ENCODE measurements at places on chromosomes 1 and 21. TPM values are rescaled to one million over a fixed set of nuclear protein-coding genes. Genes with fewer than 3 reads are reported as not detected.

NEGR1 gene
- total RNA-seq = 16.6 TPM

- H3K27me3 ChIP-seq = peaks cover 9% of the 10 kb centered on the region
- no peak overlapping the region for H3K4me3 ChIP-seq
- H3K4me1 ChIP-seq = peaks cover 15% of the 10 kb centered on the region
- no peak overlapping the region for H3K27ac ChIP-seq
- no peaks in the 10 kb centered on the region for H3K36me3 ChIP-seq
Measured at GRCh38 chr1:917466-918091, 6.1 kb upstream of the SAMD11 start.

GPR25 gene
- total RNA-seq = not detected

TCHH gene
- total RNA-seq = not detected

DNA sequence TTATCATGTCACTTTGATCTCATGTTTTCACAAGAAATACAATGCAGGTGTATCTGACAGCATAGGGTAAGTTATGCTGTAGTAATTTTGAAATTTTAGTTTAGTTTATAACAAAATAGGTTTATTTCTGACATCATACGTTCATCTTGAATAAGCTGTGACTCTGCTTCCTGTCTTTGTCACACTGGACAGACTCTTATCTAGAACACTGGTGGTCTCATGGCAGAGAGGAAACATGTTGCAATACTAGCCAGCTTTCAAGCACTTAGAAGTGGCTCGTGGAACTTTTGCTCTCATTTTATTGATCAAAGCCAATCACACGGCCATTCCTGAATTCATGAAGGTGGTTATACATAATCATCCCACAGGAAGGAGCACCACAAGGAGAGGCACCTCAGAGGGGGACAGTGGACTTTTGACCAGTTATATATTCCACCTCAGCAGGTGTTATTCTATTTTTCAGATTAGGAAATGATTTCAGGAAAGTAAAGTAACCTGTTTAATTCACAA lies 46.5 kb downstream of the CYP2J2 start:
- DNase-seq = no peak
- H3K4me3 ChIP-seq = no peak overlapping the region
- no peaks in the 10 kb centered on the region for H3K27me3 ChIP-seq
- no peaks in the 10 kb centered on the region for H3K36me3 ChIP-seq
- no peak overlapping the region for H3K27ac ChIP-seq
- H3K4me1 ChIP-seq = no peaks in the 10 kb centered on the region

DNA sequence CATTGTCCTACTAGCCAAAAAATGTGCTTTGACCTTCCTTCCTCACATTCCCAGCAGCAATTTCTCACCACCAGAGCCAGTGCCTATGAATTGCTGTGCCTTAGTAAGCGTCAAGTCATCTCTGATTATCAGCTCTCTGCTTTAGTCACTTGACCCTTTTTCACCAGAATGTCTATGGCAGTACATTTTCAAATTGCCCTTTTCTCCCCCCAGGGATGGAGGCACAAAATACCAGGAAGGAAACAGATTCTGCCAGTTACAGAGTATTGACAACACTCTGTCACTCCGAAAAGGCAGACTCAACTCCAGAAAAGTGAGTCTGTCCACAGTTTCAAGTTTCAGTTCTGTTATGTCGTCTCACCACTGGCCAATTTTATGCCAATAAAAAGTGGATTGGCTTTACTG lies 167.4 kb downstream of the TNFSF18 start:
- H3K27ac ChIP-seq = no peak overlapping the region
- no peaks in the 10 kb centered on the region for H3K36me3 ChIP-seq
- peaks cover 4% of the 10 kb centered on the region for H3K4me1 ChIP-seq

DNA sequence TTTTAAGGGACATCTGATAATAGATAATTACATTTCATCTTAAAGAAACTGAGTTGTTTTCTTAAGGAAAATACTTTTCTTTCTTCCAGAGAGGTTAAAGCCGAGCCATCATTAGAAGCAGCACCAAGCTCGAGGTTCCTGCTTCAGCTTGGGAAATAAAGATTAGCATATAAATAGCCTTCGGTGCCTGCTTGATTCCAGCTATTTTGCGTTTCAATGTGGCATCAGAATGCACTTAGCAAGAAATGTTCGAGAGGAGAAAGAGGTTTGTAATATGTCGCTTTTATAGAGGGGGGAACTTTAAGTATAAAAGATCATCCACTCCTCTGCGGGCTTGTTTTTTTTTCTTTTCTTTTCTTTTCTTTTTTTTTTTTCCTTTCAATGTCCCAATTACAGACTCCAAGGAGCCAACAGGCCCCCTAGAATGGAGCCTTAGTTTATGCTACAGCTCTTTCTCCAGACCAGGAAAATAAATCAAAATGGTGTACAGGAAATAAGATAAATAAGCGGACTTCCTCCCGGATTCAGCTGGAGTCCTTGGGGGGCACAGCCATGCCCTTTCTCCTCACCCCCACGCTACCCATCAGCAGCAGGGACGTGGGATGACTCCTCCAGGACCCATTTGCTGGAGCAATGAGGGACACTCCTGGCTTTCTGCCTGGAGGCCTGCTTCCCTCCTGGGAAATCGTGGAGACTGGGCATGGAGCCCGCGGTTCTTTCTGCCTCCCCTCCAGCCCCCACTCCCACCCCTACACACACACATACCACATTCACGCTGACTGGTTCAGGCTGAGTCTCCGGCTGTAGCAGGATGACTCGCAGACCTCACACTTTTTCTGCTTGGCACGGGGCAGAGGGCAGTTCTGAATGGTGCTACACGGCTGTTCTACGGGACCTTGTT lies 131.6 kb downstream of the RRAGC start:
- DNase-seq = peak; percentile 64
- H3K27ac ChIP-seq = no peak overlapping the region
- H3K4me3 ChIP-seq = no peak overlapping the region

PGM1 gene
- 235 TPM for total RNA-seq

DNA sequence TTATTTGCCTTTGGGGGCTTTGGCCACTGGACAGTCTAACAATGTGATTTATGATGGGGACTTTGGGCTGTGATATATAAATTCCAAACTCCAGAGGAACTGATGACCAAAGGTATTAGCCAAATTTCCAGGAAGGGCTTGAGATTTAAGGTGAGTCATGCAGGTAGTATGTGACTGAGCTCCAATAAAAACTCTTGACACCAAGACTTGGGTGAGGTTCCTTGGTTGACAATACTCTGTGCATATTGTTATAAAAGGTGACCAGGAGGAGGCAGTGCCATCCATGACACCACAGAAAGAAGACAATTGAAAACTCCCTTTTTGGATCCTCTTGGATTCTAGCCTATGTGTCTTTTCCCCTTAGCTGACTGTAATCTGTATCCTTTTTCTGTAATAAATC lies 392.7 kb upstream of the LRRC7 start:
- no peaks in the 10 kb centered on the region for H3K36me3 ChIP-seq
- H3K27me3 ChIP-seq = no peaks in the 10 kb centered on the region
- DNase-seq = no peak
- H3K4me3 ChIP-seq = no peak overlapping the region

- no peaks in the 10 kb centered on the region for H3K27me3 ChIP-seq
- H3K4me3 ChIP-seq = no peak overlapping the region
- no peak overlapping the region for H3K27ac ChIP-seq
- peaks cover 31% of the 10 kb centered on the region for H3K36me3 ChIP-seq
- H3K4me1 ChIP-seq = peaks cover 41% of the 10 kb centered on the region
Measured at GRCh38 chr1:66943361-66943969, 18.7 kb downstream of the MIER1 start.

GRCh38 chr1:195754874-195755273 lies 853.4 kb downstream of the KCNT2 start:
- H3K36me3 ChIP-seq = no peaks in the 10 kb centered on the region
- H3K4me3 ChIP-seq = no peak overlapping the region
- no peaks in the 10 kb centered on the region for H3K27me3 ChIP-seq
- H3K27ac ChIP-seq = no peak overlapping the region

PLPPR4 gene
- 0.97 TPM for total RNA-seq

SLC26A9 gene
- 9.5 TPM for total RNA-seq

DNA sequence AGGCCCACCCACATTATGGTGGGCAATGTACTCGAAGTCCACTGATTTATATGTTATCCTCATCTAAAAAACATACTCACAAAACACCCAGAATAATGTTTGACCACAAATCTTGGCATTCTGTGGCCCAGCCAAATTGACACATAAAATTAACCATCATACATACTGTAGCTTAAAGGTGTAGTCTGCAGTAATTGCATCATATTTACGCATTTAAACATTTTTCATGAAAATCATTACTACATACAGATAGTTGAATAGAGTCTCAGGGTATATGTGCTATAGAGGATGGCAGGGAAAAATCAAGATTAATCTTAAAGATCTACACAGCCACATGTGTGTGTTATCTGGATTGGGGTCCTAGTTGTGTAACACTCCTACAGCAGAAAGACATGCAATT lies 14.5 kb downstream of the ZNF697 start:
- H3K4me1 ChIP-seq = peaks cover 100% of the 10 kb centered on the region
- H3K27ac ChIP-seq = no peak overlapping the region
- no peaks in the 10 kb centered on the region for H3K36me3 ChIP-seq
- DNase-seq = no peak
- no peaks in the 10 kb centered on the region for H3K27me3 ChIP-seq
- H3K4me3 ChIP-seq = no peak overlapping the region

DNA sequence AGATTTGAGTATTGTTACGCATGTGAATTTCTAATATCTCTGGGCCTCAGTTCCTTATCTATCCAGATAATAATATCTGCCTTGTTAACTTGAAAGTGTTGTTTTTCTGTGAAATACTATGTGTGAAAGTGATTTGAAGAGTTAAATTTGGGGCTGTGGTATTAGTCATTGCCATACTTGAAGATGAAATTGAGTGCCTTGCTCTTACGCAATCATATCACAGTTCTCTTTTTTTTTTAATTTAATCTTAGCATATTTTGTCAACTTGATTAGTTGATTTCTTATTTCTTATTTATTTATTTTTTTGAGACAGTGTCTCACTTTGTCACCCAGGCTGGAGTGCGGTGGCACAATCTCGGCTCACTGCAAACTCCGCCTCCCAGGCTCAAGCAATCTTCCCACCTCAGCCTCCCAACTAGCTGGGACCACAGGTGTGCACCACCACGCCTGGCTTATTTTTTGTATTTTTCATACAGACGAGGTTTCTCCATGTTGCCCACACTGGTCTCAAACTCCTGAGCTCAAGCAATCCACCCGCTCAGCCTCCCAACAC lies 31.0 kb downstream of the AGO4 start:
- H3K4me3 ChIP-seq = no peak overlapping the region
- no peaks in the 10 kb centered on the region for H3K4me1 ChIP-seq
- DNase-seq = no peak
- H3K27ac ChIP-seq = no peak overlapping the region
- no peaks in the 10 kb centered on the region for H3K27me3 ChIP-seq
- H3K36me3 ChIP-seq = peaks cover 100% of the 10 kb centered on the region

FCRL4 gene
- not detected for total RNA-seq

GRCh38 chr21:36079010-36079649 lies 9.3 kb downstream of the CBR1 start:
- no peaks in the 10 kb centered on the region for H3K27me3 ChIP-seq
- H3K36me3 ChIP-seq = no peaks in the 10 kb centered on the region
- no peaks in the 10 kb centered on the region for H3K4me1 ChIP-seq
- no peak for DNase-seq

KRTAP13-3 gene
- total RNA-seq = not detected

RNF186 gene
- total RNA-seq = not detected

EFNA3 gene
- 0.23 TPM for total RNA-seq

GRCh38 chr21:38853421-38853919 lies 47.7 kb downstream of the ETS2 start:
- H3K4me3 ChIP-seq = no peak overlapping the region
- DNase-seq = peak; percentile 27
- no peaks in the 10 kb centered on the region for H3K36me3 ChIP-seq
- H3K4me1 ChIP-seq = peaks cover 33% of the 10 kb centered on the region

- H3K4me1 ChIP-seq = no peaks in the 10 kb centered on the region
- no peaks in the 10 kb centered on the region for H3K27me3 ChIP-seq
- H3K27ac ChIP-seq = no peak overlapping the region
- peaks cover 51% of the 10 kb centered on the region for H3K36me3 ChIP-seq
Measured at GRCh38 chr1:15531682-15532081, 5.0 kb downstream of the DNAJC16 start.

SPOCD1 gene
- not detected for total RNA-seq

DNA sequence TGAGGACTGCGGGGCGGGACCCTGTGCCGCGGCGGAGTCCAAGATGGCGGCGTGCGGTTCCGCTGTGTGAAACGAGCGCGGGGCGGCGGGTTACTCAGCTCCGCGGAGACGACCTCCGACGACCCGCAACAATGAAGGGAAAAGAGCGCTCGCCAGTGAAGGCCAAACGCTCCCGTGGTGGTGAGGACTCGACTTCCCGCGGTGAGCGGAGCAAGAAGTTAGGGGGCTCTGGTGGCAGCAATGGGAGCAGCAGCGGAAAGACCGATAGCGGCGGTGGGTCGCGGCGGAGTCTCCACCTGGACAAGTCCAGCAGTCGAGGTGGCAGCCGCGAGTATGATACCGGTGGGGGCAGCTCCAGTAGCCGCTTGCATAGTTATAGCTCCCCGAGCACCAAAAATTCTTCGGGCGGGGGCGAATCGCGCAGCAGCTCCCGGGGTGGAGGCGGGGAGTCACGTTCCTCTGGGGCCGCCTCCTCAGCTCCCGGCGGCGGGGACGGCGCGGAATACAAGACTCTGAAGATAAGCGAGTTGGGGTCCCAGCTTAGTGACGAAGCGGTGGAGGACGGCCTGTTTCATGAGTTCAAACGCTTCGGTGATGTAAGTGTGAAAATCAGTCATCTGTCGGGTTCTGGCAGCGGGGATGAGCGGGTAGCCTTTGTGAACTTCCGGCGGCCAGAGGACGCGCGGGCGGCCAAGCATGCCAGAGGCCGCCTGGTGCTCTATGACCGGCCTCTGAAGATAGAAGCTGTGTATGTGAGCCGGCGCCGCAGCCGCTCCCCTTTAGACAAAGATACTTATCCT lies 430 bp downstream of the RBM15 start:
- H3K4me3 ChIP-seq = peak overlapping the region; percentile 76
- no peaks in the 10 kb centered on the region for H3K36me3 ChIP-seq
- peaks cover 55% of the 10 kb centered on the region for H3K4me1 ChIP-seq
- DNase-seq = peak; percentile 52
- no peaks in the 10 kb centered on the region for H3K27me3 ChIP-seq

- no peaks in the 10 kb centered on the region for H3K4me1 ChIP-seq
- DNase-seq = no peak
- no peak overlapping the region for H3K27ac ChIP-seq
- H3K36me3 ChIP-seq = no peaks in the 10 kb centered on the region
- H3K27me3 ChIP-seq = no peaks in the 10 kb centered on the region
Measured at GRCh38 chr1:178189814-178190213, 95.9 kb downstream of the RASAL2 start.

- H3K36me3 ChIP-seq = no peaks in the 10 kb centered on the region
- H3K4me3 ChIP-seq = no peak overlapping the region
- peaks cover 68% of the 10 kb centered on the region for H3K27me3 ChIP-seq
- H3K27ac ChIP-seq = no peak overlapping the region
Measured at GRCh38 chr1:205048382-205048781, 5.4 kb downstream of the CNTN2 start.

GRCh38 chr1:168243636-168244212 lies 17.9 kb downstream of the SFT2D2 start:
- H3K4me3 ChIP-seq = no peak overlapping the region
- H3K27ac ChIP-seq = peak overlapping the region; percentile 66
- peaks cover 100% of the 10 kb centered on the region for H3K36me3 ChIP-seq
- no peaks in the 10 kb centered on the region for H3K27me3 ChIP-seq
- DNase-seq = no peak
- H3K4me1 ChIP-seq = peaks cover 23% of the 10 kb centered on the region
